ENCODE measurements at places on chromosomes 12 and 14.

DNA sequence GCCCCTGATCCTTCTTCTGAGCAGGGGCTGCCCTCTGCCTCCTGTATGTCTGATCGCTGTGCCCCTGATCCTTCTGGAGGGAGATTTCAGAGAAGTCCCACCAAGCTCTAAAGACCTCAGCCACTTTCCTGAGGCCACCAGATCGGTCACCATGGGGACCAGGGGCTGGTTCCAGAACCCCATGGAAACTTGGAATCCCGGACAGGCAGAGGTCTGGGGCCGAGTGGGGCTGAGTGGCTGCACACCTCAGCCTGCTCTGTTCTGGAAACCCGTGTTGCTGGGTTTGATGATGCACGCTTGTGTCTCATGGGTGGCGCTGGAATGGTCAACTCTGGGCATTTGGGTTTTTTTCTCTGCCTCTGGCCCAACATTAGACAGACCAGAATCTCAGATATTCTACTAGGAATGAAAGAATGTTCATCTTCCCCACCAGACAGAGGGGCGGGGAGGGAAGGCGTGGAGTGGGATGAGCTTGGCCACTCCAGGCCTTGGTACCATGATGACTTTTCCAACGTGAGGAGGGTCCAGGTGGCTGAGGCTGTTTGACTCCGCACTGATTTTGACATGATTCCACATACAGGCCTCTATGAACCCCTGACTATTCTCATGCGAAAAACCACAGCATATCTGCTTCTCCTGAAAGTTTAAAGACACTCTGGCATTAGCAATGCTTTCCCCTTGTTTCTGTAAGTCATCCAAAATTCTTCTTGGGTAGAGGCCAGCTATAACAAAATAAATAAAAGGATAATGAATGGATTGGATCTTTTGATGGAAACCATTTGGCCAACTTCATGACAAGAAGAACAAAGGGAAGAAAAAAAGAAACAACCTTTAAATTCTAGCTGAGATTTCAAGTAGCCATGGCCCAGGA, 114.5 kb downstream of the ADGRD1 start:
- no peak for DNase-seq

- DNase-seq = no peak
Observed at GRCh38 chr12:77087427-77087826, 22.1 kb upstream of the E2F7 start.

DNA sequence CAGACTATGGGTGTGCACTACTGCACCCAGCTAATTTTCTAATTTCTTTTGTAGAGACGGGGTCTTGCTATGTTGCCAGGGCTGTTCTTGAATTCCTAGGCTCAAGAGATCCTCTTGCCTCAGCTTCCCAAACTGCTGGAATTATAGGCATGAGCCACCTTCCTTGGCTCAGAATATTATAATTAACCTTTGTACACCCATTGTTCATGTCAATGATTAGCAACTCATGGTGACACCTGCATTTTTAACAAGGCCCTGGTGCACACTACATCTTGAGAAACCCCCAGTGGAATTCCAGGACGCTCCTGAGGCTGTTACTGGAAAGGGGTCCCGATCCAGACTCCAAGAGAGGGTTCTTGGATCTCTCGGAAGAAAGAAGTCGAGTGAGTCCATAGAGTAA, 28.3 kb upstream of the CCDC63 start:
- DNase-seq = no peak

GRCh38 chr12:120887253-120888043, 16.7 kb downstream of the SPPL3 start:
- no peak for DNase-seq

- DNase-seq = no peak
Observed at GRCh38 chr12:102533483-102534215, 53.3 kb upstream of the IGF1 start.

DNA sequence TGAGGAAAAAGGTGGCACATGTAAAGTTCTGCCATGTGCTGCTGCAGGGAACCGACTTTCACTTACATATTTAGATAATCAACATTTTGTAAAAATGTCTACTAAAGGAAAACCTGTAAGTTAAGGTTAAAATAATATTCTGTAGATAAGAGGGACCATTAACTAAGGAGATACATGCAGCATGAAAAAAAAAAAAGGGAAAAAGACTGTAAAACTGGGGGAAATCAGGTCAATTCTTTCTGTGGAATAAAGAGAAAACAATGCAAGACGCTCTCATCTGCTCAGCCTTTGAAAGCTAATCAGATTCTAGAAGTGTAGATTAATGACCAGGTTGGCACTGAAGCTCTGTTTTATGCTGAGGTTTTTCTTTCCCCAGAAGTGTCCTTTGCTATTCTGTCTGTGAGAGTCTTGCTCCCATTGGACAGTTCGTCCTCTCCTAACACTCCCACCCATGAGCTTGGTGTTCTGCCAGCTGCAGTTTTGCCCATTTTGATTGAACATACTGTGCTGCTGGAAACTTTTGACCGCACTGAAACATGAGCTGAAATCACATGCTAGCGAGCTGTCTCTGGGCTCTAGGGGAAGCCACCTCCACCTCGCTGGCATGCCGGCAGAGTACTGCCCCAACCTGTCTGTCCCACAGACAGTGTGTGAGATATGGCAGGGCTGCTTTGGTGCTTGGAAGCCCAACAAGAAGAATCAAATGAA, 39.7 kb downstream of the PPTC7 start:
- DNase-seq = no peak

GRCh38 chr12:127373559-127373958, 893.4 kb upstream of the TMEM132C start:
- DNase-seq = no peak

- no peak for DNase-seq
Observed at GRCh38 chr12:843609-844008, 91.2 kb downstream of the WNK1 start.

DNA sequence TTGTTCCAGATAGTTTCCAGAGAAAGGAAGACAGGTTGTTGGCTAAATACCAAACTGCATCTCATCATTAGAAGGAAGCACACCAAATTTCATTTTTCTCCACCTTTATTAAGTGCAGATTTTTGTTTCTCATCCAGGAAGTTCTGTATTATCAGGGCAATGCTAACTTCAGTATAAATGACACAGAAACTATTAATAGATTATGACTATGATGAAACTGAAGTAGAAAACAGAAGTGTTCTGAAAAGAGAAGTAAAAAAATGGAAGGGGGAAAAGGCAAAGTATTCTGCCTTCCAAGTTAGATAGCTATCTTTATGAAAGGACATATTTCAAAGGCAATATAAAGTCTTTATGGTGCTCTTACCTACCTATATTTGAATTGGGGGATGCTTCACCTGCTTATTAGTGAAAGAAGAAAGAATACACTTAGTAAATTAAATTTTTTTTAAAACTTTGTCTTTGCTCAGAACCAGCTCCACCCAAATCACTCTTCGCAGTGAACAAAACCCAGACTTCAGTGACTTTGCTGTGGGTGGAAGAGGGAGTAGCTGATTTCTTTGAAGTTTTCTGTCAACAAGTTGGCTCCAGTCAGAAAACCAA, 223.9 kb downstream of the PTPRO start:
- no peak for DNase-seq

- DNase-seq = no peak
Observed at GRCh38 chr14:42792166-42792565, 1185.5 kb downstream of the LRFN5 start.

DNA sequence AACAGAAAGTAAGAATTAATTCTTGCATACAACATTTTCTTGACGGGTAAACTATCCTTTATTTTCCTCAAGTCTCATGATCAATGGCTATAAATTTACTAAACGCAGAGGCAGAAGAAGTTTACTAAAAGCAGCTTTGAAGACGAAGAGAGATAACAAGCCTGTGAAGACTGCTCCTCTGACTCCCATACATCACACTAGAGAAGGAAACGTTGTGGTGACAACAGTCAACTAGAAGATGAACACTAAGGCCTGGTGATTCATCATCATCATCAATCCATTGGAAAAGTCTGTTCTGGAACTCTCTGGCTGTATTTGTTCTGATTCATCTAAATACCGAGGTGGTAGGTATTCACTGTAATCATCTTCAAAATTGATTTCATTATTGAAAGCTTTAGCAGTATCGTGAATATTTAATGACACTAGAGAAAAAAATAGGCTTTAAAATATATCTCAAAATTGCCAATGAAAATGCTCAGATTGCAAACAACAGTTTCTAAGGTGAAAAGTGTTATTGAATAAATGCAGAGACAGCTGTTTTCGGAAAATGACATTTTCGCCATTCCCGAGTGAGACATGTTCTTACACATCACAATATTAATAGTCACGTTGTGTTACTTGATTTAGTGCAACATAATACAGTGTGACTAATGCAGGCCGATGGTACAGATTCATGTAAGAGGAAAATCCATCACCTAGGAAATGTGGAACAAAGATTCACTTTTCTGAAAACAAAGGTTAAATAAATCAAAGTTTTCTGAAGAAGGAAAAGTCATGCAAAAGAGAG, 260.5 kb downstream of the C12orf50 start:
- no peak for DNase-seq

- DNase-seq = no peak
Observed at GRCh38 chr12:42794806-42795205, 205.3 kb upstream of the PRICKLE1 start.

DNA sequence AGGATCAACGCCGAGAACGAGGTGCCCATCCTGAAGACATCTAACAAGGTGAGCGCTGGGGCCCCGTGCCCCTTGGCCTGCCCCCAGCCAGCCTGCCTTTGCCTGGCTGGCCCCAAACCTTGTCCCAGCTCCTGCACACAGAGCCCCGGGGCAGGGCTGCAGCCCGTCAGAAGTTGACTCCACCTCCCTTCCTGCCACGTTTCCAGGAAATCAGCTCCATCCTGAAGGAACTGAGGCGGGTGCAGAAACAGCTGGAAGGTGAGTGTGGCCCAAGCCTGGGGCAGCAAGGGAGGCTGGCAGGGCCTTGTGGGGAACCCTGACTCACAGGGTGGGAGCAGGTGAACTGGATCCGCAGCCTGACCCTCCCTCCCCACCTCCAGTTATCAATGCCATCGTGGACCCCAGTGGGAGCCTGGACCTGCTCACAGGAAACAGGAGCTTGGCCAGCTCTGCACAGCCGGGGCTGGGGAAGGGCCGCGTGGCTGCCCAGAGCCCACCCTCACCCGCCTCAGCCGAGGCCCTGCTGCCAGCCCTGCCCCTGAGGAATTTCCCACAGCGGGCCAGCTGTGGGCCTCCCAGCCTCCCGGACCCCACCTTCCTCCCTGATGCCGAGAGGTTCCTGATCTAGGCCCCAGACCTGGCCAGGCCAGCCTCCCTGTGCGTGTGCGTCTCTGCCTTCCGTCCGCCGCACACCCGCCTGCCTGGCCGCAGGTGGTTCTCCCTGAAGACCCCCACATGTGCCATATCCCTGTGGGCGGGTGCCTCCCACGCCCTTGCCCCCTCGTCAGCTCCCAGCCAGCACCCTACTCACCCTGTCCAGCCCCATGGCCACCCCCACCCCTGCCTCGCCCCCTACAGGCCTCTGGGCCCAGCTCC, 29.5 kb downstream of the CEP170B start:
- DNase-seq = no peak

DNA sequence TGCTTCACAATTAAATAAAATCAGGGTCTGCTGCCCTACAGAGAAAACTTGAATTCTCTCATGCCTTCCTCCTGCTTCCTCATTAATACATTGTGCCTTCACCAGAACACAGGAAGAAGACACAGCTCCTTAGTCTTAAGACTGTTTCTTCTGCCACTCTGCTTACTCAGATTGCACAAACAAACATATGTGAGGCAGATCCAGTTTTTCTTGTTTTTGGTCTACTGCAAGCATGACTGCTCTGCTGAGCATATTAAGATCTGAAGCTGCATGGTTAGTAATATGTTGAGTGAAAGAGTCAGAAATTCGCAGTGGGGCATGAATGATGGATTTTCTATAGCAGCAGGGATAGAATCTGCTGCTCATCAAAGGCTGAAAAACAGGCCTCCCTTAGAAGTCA, 321.1 kb upstream of the STXBP6 start:
- DNase-seq = no peak

GRCh38 chr12:1992732-1993131, 11.5 kb downstream of the DCP1B start:
- no peak for DNase-seq

- no peak for DNase-seq
Observed at GRCh38 chr14:99420711-99421110, 59.9 kb downstream of the SETD3 start.

DNA sequence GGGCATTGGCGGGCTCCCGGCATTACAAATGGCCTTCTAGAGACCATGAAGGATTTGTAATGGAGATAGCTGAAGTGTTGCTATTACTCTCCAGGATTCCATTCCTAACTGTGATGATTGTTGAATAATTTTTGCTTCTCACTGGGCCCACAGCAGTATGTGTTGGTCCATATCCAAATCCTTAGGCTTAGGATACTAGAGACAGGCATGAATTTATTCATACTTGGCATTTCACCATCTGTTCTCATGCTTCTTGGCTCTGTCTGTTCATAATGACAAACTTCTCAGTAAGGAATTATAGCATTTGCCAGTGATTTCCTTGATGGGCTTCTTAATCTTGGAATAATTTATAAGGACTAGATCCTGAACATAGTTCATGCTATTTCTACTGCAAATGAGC, 832.9 kb downstream of the C12orf50 start:
- no peak for DNase-seq

DNA sequence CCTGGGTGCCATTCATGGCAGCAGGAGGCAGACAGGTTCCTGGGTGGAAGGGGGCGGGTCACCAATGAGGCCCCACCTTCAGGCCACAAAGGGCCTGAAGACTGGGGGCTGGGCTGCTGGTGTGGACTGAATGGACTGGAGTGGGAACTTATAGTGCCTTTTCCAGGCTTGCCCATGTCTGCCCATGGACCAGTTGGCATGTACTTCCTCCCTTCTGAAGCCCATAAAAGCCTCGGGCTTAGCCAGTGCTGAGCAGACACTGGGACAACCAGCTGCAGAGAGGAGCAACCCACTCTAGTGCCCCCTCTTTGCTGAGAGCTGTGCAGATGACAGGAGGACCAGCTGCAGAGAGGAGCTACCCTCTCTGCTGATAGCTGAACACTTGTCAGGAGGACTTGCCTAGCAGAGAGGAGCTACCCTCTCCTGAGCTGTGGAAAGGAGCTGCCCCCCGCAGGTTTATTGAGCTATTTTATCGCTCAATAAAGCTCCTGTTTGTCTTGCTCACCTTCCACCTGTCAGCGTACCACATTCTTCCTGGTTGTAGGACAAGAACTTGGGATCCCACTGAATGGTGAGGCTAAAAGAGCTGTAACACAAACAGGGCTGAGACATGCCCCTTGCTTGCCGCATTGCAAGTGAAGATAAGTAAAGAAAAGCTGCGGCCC, 34.0 kb downstream of the APAF1 start:
- no peak for DNase-seq

- no peak for DNase-seq
Observed at GRCh38 chr12:90770861-90771260, 184.1 kb downstream of the CCER1 start.

Measured in NCI-H526 (cell line).